ENCODE measurements at places on chromosomes 6 and 20. TPM values are rescaled to one million over a fixed set of nuclear protein-coding genes. Genes with fewer than 3 reads are reported as not detected.
A peak's percentile ranks its signal among the peaks of the same experiment; 100 is the strongest.

Gene LY86
- total RNA-seq = 0.89 TPM

Gene DDX39B
- total RNA-seq = 145 TPM

Gene CST4
- total RNA-seq = not detected

Gene WDR46
- total RNA-seq = 12.8 TPM

Gene IPCEF1
- 1.3 TPM for total RNA-seq

GRCh38 chr6:126127659-126128058 is 141.3 kb downstream of the TRMT11 start:
- no peak for DNase-seq

DNA sequence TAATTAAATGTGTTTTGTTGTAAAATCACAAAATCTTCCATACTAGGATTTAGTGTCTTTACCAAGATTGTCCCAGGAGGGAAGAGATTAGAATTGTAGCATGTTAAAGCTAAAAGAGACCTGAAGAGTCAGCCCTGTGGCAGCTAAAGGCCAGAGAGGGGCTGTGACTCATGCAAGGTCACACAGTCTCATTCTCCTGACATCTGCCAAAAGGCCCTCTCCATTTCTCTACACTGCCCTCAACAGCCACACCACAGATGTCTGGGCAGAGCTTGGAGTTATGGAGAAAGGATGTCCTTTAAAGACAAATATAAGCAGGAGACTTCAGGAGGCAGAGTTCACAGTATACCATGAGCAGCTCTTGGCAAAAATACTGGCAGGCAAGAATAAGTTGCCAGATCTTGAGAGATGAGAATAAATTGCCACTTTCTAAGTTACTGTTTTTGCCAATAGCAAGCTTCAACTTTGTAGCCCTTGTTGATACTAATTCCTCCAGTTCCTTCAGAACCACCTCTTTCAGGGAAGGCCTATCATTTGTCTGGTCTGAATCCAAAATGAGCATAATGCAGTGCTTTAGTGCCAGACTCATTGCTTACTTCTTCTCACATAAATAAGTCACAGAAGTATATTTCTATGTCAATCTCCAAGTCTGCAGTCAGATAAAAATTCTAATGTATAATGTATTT is 41.7 kb downstream of the AKIRIN2 start:
- DNase-seq = no peak

DNA sequence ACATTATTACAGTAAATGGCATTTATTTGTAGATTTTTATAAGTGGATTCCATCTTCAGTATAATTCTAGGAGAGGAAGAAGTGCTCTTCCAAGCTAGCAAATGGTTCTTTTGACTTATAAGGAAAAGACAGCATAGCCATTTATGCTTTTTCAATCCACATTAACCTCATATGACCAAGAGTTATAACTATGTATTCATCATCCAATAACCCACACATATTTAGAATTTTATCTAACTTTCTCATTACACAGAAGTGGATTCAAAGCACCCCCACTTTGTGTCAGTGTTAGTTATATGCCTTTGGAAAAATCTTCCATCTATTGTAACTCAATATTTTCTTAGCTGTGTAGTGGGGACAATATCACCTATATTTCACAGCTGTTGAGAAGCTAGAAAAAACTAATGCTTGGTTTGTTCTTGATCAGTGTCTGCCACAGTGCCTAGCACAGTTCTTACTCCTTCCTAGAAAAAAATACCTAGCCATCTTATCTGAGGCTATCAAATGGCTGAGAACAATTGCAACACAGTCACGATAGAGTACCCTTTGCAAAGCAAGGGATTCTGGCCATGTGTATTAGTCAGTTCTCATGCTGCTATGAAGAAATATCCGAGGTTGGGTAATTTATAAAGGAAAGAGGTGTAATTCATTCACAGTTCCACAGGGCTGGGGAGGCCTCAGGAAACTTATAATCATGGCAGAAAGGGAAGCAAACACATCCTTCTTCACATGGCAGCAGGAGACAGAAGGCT is 986.3 kb downstream of the TFAP2A start:
- no peak for DNase-seq

DNA sequence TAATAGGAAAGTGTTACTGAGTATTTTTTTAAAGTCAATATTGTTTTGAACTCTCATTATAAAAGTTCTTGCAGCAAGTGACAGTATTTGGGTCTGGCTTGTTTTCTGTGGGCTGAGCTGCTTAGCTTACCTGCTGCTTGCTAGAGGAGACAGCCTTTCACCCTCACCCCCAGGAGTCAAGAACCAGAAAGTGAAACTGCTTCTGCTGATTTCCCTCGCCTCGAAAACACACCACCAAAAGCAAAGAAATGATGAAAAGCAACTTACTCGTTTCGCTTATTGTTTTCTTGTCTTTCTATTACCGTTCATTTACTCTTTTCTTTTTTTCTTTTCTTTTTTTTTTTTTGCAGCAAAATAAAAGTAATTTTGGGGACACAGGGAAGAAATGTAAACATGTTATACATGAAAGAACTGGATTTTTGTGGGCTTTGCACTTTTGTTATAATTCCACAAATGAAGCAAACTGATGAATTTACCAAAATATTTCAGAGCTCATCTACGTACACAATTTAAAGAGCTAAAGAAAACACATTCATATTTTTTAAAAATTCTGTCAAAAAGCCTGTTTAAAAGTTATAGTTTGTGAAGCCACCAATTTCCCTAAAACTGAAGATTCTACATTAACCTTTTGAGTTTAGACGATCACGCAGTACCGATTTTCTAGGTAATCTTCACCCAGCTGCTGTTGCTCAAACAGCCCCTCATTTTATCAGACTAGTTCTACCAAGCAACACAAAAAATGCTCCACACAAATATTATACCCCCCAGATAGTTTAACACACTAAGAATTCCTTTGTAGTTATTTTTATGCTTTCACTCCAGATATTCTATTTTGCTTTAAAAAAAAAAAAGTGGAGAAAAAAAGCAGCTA is 1.7 kb downstream of the SCML4 start:
- no peak for DNase-seq

- no peak for DNase-seq
These were observed 1.9 kb downstream of the TAB2 start for GRCh38 chr6:149319422-149319821.

DNA sequence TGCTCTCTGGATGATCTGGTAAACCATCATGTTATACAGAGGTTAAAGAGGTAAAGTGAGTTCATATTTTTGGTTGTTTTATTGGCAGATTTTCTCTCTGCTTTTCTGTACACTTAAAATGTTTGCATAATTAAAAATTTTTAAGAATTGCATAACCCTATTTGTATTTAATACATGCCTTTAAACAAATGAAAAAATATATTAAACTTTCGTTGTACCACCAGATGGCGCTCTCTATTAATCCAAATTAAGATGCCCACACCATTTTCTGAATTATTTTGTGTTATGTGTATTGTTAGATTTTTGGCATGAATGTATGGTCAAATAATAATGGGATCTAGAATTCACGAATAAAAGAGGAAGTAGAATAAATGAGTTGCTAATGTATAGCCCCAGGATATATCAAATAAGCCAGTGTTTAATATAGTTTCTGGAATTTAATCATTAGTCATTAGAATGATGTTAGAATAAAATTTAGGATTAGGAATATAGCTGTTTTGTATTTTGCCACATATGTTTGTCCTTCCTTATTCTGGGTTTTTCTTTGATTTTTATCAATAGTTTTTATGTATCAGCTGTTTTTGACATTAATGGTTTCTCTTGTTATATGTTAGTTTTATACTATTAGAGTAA is 38.9 kb downstream of the SMAP1 start:
- no peak for DNase-seq

GRCh38 chr6:28585335-28585734 is 59.7 kb downstream of the GPX5 start:
- no peak for DNase-seq

GRCh38 chr20:63738687-63739129 is 868 bp upstream of the SLC2A4RG start:
- peak; percentile 84 for DNase-seq

DNA sequence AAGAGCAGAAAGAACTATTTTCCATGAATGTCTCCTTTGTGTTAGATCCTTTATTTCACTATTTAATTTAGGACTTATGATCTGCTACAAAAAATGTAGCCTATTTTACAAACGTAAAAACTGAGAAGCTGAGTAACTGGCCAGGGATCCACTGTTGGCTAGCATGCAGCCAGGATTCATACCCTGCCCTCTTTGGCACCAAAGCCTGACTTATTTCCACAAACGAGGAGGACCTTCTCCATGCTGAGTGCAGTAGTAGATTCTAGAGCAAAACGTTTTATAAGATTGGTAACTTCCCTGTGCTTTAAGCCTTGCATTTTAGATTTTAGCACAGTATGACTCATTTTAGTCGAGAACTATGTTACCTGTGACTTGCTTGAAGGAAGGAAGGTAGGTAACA is 74.3 kb downstream of the NCOA7 start:
- DNase-seq = no peak

GRCh38 chr6:14232889-14233288 is 115.3 kb downstream of the CD83 start:
- DNase-seq = no peak

DNA sequence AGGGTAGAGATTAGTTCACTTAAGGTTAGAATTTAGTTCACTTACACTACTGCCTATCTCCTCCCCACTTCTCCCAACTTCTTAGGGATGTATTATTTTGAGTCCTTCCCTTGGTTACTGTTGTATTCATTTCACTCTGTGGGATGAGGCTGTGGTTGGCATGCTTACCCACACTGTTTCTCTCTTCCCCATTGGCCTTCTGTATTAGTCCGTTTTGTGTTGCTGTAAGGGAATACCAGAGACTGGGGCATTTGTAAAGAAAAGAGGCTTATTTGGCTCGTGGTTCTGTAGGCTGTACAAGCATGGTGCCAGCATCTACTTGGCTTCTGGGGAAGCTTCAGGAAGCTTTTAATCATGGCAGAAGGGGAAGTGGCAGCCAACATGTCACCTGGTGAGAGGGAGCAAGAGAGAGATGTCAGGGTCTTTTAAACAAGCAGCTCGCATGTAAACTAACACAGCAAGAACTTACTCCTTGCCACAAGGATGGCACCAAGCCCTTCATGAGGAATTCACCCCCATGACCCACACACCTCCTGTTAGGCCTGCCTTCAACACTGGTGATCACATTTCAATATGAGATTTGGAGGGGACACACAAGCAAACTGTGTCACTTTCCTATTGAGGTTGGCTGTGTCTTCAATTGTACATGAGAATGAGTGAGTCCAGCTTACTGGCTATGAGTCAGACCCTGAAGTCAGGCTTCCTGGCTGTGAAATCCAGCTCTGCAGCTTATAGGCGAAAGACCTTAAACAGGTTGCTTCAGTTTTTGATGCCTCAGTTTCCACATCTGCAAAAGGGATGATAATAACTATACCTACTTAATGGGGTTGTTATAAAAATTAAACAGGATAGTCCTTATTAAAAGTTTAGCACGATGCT is 53.3 kb downstream of the SYNDIG1 start:
- DNase-seq = no peak

DNA sequence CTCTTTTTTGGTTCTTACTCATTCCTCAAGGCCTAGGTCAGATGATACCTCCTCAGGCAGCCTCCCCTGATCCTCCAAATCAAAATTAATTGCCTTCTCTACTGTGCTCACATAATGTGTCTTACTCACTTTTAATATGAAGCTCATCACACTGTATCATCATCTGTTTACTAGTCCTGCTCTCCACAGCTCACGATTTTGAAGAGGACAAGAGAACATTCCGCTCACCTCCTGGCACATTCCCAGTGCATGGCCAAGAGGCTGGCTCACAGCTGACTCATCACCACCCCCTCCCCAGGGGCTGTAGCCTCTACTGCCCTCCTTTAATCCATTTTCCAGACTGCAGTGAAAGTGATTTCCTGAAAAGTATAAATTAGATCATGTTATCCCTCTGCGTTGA is 133.1 kb downstream of the ALDH8A1 start:
- no peak for DNase-seq

DNA sequence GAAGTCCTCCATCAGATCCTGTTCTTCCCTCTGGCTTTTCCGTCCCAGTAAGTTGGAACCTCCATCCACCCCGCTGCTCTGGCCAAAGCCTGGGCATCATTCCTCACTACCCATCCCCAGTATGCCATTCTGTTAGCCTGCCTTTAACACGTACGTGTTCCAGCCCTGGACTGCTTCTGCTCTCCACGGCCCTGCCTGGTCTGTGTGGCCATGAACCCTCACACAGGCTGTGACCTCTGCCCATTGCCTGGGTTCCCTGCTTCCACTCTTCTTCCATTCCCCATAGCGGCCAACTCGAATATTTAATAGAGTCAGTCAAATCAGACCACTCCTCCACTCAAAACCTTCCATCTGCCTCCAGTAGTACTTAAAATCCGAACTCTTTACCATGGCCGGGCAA is 29.4 kb downstream of the RALGAPA2 start:
- DNase-seq = no peak

GRCh38 chr6:149716181-149716963 is 1.5 kb downstream of the LATS1 start:
- no peak for DNase-seq

- DNase-seq = no peak
These were observed 307.9 kb downstream of the KIF16B start for GRCh38 chr20:16265334-16265733.

DNA sequence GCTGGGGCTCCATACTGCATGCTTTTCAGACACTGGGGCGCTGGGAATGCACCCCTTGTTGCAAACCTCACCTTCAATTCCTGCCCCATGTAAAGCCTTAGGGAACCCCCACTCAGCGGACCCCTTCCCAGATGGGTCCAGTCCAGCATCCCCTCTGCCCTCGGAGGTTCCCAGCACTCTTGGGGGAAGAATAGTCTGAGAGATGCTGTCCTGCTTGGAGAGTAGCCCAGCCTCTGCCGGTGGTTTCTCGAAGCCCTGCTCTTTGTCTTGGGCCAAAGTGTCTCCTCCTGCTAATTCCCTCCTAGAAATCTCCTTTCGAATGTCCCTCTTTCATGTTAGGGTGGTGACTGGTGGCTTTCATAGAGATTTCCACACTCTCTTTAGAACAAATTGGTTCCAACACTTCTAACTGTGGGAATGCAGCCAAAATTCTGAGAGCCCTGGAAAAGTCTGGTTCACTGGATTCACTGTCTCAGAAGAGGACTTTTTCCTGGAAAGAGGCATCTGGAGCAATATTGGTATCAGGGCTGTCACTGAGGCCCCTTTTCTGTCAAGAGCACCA is 24.9 kb upstream of the SULF2 start:
- DNase-seq = no peak
